ENCODE measurements at places on chromosomes 12 and 14.

- no peak for DNase-seq
Measured at GRCh38 chr14:68674538-68675232, 118.2 kb downstream of the ZFP36L1 start.

DNA sequence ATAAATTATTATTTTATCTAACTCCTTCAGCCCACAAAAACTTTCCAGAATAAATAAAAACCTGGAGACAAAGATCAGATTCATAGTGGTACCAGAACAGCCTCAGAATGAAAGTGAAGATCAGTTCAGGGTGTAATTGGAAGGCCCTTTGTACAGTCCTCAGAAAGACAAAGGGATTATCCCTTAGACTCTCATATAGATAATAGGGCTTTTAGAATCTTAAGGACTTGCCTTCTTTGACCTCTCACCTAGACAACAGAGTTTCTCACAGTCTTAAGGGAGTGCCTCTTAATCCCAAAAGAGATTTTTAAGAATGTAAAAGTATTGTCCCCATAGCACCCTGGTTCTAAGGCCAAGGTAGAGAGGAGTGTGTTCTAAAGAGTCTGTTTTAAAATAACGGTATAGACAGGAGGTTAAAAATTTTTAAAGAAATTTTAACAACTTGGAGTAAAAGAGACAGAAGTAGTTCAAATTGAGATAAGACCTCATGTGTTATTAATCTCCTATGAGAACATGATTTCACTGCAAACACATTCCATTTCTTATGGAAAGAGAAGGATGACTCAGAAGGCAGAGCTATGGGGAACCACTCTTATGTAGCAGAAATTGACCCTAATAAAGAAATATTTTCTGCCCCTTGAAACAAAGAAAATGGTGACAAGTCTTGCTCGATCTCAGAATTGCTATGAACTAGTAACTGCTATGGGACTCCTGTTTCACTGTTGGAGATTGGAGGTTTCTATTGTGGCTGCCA, 24.2 kb upstream of the NOVA1 start:
- DNase-seq, result peak; percentile 57

DNA sequence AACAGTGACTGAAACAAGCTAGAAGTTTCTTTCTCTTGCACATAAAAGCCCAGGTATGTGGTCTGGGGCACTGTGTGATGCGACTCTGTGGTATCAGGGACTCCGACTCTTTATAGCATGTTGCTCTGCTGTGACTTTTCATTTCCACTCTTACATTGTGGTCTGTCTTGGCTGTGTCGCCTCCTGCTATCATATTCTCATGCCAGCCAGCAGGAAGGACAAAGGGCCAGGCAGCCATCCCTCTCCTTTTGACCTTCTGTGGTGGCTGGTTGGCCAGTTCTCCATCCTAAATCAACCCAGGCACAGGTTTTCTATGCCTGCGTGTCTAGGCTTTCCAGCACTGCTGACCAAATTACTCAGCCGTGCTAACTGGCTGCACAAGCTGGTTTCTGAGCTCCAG, 8.0 kb downstream of the ACAD10 start:
- no peak for DNase-seq

GRCh38 chr12:74689071-74689655, 151.5 kb downstream of the ATXN7L3B start:
- DNase-seq, result peak; percentile 65

GRCh38 chr14:90490720-90491050, 93.9 kb downstream of the CALM1 start:
- no peak for DNase-seq

GRCh38 chr12:1073652-1074051, 82.6 kb downstream of the ERC1 start:
- peak; percentile 24 for DNase-seq

All from iris pigment epithelial cell (primary cell).